ENCODE measurements at places on chromosomes 1 and 21.
A peak's percentile ranks its signal among the peaks of the same experiment; 100 is the strongest.

DNA sequence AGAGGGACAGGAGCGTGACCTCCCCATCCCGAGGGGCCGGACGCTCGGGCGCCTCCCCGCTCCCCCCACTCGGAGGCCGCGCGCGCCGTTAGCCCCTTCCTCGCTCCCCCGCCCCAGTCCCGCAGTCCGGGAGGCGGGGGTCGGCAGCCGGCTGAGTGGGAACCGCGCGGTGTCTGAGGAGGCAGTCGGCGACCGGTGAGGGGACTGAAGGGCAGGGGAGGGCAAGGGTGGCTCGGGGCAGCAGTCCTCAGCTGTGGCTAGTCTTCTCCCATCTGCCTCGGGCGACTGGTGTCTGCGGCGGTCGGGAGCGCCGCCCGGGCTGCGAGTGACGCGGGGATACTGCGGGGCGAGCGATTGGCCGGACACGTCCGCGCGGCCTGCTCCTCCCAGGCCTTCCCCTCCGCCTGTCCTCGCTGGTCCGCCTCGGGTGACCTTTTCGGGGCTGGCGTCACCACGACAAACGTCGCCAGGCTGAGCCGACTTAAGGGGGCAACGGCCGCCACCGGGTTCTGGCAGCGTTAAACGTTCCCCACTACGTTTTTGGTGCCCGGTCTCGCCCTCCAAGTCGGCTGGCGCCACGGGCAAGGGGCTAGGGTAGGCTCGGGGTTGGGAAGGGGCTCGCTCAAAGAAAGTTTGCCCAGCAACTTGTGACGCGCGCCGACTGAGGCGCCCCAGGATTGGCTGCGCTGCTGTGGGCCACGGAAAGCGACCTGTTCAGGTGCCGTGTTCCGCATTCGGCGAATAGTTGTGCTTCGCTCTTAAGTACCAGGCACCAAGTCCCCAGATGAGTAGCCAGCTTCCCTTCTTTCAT is 538 bp downstream of the ZNF672 start:
- peak; percentile 77 for DNase-seq

GRCh38 chr1:36567601-36568341 is 85.1 kb upstream of the CSF3R start:
- DNase-seq = no peak

GRCh38 chr1:168834225-168834872 is 105.3 kb upstream of the DPT start:
- DNase-seq = no peak

DNA sequence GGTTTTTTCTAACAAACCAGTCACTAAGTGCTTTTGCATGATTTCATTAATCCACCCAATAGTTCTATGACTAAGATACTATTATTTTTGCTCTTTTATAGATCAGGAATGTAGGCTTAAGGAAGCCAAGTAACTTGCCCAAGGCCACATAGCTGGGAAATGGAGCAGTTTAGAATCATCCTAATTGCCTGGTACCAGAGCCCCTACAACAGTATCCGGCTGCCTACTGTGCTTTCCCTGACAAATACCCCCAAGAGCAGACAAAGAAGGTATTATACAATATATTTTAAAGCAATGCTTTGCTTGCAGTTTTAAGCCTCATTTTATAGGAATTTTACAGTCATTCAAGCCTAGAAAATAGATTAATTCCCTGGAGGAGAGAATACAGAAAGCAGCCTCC is 45.5 kb upstream of the RASAL2 start:
- DNase-seq = no peak

GRCh38 chr1:40140211-40140973 is 20.8 kb upstream of the RLF start:
- no peak for DNase-seq

GRCh38 chr1:53254011-53254640 is 15.8 kb upstream of the MAGOH start:
- no peak for DNase-seq

- no peak for DNase-seq
Measured at GRCh38 chr1:53325326-53326087, 2.4 kb downstream of the LRP8 start.

- no peak for DNase-seq
Measured at GRCh38 chr1:160630523-160631451, 16.1 kb downstream of the SLAMF1 start.

GRCh38 chr1:16915627-16915973 is 6.1 kb upstream of the CROCC start:
- DNase-seq = no peak

DNA sequence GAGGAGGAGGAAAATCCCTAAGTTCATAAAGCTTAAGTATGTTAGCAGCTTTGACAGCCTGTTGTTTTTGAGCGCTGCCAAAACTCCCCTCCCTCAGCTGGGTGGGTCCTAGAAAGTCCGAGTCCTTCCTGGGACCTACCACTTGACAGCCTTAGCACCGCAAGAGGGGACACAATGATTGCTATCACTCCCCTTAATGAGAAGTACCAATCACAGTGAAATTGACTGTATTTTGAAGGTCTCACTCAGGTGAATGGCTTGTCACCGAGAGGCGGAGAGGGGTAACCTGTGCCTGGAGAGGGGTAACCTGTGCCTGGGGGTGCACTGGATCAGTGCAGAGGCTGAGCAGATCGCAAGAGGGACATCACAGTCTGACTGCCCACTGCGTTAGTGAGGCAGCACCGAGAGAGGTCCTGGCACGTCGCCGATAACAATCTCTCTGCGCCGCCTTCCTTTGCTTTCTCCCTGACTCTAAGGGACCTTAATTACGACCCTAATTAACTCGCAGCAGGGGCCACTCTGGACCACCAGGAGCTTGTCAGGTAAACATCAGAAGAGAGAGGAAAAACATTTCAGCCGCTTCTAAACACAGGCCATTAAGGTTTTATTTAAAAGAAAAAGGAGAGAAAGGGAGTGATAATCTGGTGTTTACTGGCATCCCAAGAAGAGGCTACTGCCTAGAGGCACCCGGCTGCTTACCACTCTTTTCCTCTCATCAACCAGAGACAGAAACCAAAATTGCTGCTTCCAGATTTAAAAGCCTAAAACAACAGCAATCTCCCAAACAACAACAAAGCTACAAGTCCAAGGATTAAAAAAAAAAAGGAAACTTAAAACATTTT is 25.7 kb upstream of the KCNK1 start:
- DNase-seq = no peak

DNA sequence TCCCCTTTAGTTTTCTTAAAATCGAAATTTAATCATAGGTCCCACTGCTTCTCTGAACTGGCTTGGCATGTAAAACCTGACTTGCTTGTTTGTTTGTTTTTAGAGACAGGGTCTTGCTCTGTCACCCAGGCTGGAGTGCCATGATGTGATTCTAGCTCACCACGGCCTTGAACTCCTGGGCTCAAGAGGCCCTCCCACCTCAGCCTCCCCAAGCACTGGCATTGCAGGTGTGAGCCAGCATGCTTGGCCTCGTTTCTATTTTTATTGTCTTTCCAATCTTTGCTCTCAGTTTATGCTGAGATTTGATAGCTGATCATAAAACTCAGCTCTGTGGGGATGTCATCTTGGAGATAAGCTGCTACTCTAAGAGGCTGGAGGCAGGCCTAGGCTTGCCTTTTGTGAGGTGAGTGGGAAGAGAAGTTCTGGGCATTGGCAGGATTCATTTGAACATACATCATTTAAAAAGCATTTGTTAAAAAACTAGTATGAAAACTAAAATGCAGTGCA is 51.5 kb upstream of the GCLM start:
- no peak for DNase-seq

- DNase-seq = no peak
Measured at GRCh38 chr1:44263568-44264450, 50.5 kb downstream of the DMAP1 start.

- no peak for DNase-seq
Measured at GRCh38 chr21:41460578-41461527, 34.8 kb downstream of the MX1 start.

DNA sequence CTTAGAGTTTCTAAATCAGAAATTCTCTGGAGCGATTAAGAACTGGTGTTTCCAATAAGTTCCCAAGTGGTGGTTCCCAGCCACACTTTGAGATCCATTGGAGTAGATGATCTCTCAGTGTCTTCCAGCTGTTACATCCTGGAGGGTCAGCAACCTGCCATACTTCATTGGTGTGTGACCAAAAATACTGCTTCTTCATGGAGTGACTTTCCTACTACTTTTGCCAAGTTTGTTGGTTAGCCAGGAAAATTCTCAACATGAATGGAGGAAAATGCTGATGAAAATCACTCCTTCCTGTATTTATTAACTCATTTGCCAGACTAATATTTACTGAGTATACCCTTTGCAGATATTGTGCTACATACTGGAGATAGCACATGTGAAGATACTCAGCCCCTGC is 186.1 kb downstream of the FGGY start:
- no peak for DNase-seq

Measured in cortex of kidney (tissue), 1 donor.